ENCODE measurements at places on chromosomes 11 and 22.

DNA sequence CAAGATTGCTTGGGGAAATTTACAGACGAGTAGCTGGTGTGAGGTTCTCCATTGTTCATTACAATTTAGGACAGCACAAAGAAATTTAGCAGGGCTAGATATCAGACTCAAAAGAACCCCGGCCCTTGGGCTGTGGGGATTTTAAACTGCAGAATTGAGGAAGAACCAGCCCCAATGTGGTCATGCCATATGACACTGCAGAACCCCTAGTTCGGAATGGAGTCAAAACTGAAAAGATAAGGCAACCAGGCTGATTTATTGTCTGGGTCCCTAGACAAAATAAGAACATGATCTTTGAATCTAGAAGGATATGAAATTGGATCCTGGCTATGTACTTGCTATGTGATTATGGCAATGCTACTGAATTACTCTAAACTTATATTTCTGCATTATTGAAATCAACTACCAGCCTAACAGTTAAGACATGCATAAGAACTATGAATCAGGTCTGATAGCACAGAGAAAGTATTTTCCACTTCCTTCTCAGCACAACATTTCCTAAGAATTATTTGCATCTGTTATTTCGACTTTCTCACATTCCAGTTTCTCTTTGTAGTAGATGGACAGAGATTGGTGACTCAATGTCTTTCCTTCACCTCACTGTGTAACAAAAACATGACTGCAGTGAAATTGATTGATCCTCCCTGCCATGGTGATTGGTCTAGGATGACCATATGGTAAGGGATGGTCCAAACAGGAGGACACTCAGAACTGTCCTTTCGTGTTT is 13.2 kb downstream of the MMP3 start:
- no peak for DNase-seq

GRCh38 chr22:49197505-49197904 is 630.2 kb downstream of the BRD1 start:
- no peak for DNase-seq

DNA sequence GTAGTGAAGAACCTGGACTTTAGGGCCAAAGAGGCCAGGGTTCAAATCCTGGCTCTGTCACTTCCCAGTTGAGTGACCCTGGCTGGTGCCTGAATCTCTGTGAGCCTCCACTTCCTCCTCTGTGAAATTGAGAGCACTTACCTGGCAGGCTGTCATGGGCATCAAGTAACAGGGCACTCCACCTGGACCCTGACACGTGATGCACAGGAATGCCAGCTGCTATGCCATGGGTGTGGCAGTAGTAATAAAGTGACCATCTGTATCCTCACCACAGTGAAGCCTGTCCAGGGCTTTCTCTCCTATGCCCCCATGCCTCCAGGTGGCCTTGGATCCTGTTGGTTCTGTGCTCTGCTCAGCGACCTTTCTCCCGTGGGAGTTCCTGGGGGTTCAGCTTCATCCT is 29.8 kb upstream of the PPP6R3 start:
- no peak for DNase-seq

DNA sequence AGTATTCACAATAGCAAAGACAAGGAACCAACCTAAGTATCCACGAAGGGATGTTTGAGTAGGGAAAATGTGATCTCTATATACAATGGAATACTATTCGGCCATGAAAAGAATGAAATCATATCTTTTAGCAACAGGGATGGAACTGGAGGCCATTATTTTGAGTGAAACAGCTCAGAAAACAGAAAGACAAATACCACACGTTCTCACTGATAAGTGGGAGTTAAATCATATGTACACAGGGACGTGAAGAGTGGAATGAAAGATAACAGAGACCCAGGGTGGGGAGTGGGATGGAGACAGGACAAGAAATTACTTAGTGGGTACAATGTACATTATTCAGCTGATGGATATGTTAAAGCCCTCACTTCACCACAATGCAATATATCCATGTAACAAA is 1012.7 kb downstream of the TBC1D22A start:
- no peak for DNase-seq

DNA sequence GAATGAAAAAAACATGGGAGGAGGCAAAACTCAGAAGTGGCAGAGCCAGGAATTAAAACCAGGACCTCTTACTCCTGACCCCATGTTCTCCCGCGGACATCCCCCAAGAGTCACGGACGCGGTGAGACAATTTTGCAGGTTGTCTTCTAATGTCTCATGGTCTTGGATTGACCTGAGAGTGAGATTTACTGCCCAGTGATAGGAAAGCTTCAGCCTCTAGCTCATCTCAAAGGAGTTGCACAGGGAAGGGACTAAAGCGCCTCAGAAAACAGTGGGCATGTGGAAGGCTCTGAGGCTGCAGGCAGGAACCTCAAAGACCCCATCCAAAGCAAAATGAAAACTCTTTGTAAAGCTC is 197.4 kb downstream of the ADAMTS15 start:
- no peak for DNase-seq

DNA sequence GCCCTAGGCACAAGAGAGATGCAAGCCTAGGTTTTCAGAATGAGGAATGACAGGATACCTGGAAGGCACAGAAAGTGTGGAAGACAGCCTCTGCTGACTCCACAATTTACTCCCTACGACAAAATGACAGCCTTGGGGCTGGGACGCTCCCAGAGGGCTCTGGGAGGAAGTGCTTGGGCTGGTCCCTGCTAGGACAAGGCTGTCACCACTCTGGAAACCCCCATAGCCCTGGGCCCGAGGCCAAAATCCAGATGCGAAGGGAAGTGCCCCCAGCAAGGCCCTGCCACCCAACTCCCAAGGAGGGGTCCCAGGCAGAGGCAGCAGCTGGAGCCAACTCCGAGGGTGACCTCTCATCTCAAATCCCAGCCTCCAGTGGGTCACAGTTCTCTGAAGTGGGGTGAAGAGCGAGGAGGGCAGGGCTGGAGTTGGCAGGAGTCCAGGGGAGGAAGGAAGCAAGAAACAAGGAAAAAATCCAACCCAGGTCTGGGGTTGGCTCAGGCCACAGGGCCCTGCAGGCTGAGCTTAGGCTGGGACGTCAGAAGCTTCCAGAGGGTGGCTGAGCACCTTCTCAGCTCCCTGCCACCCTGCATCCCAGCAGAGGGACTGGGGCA is 6.3 kb upstream of the CDC42EP2 start:
- DNase-seq, result no peak

GRCh38 chr11:69419662-69420395 is 61.6 kb upstream of the LINC01488 start:
- DNase-seq, result no peak

- no peak for DNase-seq
These were observed 1.4 kb downstream of the TRAPPC4 start for GRCh38 chr11:119019996-119020395.

DNA sequence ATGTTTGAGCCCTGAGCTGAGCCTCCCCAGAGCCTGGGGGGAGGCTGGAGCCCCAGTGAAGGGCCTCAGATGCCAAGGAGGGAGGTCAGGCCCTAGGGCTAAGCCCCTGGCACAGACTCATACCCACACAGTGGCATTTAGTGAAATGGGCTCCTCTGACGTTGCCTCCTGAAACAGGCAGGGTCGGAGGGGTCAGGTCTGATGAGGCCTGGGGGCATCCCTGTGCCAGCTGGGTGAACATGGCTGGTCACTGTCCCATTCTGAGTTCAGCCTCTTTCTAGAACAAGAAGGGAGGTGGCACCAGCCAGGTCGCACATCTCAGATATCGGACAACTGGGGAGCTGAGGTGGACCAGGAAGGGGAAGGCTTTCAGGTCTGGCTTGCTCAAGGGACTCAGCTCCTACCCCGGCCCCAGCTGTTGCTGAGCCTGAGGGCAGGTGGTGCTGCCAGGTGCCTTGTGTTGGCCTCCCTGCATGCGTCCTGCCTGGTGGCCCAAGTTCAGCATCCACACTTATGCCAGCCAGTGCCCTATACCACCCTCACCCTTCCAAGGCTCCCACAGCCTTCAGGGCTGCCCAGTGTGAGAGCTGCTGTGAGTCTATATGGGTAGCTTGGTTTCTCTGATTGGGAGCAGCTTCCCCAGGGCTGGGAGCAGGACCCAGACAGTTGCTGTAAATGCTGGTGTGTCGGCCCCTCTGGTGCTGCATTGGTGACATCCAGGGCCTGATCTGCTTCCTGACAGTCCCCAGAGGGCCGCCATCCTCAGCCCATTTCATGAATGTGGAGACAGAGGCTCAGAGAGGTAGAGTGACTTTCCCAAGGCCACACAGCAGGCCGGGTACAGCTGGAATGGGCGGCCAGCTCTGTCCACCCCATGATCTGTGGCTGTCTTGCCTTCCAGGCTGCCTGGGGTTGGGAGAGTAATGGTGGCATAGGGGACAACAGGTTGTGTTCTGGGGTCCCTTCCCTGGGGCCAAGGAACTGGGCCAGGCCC is 32.8 kb upstream of the PPARA start:
- no peak for DNase-seq

DNA sequence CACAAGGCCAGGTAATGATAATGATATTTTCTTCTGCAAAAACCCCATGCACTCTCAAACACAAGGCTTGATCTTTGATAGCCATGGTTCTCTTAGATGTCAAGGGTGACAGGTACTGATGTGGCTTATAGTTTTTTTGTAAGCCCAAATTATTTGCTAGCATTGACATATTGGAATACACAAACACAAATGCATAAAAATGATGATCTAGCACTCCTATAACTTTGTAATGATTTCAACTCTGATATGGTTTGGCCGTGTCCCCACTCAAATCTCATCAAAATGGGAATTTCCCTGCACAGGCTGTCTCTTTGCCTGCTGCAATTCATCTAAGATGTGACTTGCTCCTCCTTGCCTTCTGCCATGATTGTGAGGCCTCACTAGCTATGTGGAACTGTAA is 572.5 kb upstream of the CCDC90B start:
- no peak for DNase-seq

DNA sequence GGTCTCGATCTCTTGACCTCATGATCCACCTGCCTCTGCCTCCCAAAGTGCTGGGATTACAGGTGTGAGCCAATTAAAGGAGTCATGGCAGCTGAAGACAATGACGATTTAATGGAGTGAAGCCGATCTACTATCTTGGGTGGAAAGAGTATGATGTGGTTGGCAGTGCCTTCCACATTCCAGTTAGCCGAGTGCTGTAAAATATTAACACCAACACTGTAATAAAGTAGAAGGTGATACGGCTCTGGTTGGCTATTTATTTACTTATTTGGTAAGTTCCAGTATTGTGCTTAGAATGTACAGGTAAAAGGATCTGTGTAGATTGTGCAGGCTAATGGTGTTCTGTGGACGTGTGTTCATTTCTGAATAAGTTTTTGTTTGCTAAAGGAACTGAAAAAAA is 149.6 kb upstream of the MTMR2 start:
- no peak for DNase-seq

- DNase-seq, result no peak
These were observed 135.0 kb downstream of the CRYBB2 start for GRCh38 chr22:25354456-25354855.

DNA sequence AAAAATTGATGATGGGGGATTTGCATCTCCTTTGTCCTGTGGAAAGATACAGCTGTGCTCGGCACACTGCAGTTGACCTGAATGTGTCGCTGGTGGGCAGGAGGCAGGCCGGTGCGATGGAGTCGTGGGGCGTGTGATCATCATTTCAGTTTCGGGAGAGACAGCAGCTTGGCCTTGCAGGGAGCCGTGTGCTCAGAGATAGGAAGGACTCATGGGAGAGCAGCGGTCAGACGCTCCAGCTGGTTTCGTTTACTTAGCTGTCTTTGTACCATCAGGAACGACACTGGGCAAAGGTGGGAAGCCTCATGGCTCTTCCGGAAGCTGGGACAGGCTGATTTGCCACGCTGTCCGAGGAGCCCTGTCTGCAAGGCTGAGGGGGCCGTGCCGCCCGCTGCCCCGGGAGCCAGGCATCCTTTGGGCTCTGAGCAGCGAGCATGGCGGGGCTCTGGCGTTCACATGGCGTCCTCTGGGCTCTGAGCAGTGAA is 32.7 kb downstream of the GRAMD4 start:
- no peak for DNase-seq

GRCh38 chr11:35352077-35352888 is 67.1 kb downstream of the SLC1A2 start:
- no peak for DNase-seq

GRCh38 chr11:86863476-86863875 is 63.1 kb downstream of the PRSS23 start:
- DNase-seq, result no peak

GRCh38 chr11:86952221-86952875 is 2.8 kb downstream of the FZD4 start:
- DNase-seq, result no peak

DNA sequence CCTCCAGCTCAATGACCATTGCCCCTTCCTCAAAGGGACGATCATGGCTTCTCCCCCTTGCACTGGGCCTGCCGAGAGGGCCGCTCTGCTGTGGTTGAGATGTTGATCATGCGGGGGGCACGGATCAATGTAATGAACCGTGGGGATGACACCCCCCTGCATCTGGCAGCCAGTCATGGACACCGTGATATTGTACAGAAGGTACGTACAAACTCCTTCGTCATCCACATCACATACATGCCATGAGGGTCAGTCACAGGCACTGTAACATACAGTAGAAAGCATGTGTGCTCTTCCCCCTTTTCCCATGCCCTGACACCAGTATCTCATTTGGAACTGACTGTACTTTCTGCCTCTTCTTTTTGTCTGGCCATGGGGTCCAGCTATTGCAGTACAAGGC is 4.0 kb downstream of the TAF10 start:
- DNase-seq, result no peak

DNA sequence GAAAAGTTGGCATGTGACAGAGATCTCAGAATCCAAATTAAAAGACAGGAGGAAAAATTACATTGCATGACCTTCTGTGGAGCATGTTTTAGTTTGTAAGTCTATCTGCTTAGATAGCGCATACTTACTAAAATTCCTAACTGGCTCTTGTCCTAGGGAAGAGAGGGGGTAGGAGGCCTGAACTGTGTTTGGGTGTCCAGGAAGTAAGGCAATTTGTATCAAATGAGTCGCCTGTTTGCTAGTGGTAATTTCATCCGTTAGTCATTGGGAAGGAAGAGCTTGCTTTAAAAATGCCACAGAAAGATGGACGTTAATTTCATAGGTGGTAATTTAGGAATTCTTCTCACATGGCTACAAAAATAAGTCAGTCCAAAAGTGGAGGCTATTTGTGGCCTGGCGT is 18.5 kb downstream of the GRK3 start:
- no peak for DNase-seq

DNA sequence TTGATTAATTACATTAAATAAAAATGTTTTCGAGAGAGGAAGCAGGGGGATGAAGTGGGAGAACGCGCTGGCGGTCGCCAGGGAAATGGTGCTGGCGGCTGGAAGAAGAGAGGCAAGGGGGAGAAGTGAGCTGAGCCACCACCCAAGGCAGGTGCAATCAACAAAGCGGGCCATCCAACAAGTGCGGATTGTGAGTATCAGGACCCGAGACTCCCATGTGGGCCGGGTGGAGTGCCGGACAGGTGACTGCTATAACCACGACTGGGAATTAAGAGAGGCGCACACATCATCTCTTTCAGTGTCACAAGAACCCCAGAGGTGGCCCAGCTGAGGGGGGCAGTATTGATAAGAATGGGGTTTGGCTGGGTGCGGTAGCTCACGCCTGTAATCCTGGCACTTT is 41.2 kb upstream of the ATXN10 start:
- DNase-seq, result no peak

- DNase-seq, result no peak
These were observed 21.1 kb downstream of the EIF3L start for GRCh38 chr22:37870273-37870672.
